ENCODE measurements at places on chromosomes 12 and 14.

DNA sequence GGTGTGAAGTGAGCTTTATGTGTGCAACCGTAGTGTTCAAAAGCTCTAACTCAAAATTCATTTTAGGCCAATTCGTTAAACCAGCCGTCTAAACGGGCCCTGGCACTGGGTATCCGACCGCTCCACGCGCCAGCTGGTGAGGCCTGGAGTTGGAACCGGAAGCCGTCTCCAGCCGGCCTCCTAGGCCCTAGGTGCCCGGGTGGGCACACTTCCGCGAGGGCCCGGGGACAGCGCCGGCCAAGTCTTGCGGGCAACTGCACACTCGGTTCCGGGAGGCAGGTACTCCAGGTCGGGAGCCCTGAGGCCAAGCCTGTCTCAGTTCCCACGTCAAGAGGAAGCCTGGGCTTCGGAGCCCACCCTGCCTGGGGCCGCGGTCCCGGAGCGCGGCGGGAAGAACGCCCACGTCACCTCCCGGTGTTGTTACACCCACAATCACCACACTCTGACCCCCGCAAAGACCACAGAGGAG, 16.2 kb downstream of the OTX2 start:
- no peak for DNase-seq

DNA sequence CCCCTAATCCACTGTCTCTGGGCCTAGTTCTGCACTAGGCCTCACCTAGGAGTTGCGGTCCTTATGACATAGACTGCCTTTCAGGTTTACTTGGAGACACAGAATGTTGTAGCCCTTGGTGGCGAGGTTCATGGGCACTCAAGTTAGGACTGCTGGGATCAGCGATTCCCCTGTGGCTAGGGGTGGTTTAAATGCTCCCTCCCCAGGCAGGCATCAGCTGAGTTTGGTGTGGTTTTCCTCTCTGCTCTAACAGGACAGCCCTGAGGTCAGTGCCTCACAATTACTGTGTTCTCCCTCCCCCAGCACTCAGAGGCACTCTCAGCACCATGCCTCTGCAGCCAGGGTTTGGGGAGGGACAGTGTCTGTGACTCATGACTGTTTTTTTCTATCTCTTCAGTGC, 22.2 kb upstream of the RDH16 start:
- DNase-seq, result no peak

- DNase-seq, result peak; percentile 40
Observed at GRCh38 chr14:33814010-33814409, 136.9 kb downstream of the EGLN3 start.

DNA sequence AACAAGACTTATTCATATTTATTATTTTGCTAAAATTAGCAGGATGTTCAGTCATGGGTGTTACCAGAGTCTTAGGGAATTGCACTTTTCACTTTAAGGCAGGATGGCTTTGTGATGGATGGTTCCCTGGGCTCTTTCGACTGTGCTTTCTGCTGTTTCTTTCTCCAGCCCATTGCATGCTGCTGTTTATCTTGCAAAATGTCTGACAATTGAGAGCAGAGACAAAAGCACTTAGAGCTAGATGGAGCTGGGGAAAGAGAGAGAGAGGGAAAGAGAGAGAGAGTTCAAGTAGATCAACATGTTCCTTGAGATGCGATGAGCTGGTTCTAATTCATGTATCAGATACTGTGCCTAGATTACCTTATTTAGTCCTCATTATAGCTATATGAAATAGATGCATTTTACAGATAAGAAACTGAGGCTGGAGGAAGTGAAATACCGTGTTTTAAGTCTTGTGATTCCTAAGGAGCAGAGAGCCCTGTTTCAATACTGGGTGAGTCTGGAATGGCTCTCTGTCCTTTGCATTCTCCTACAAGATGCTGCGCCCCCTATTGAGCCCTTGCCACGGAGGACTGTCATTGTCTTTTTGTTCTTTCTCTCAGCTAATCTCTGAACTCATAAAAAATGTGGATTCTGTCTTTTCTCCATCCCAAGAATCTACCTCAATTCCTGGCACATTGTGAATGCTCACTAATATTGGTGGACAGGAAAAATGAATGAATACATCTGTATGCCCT, 227.9 kb downstream of the ALG10B start:
- no peak for DNase-seq

DNA sequence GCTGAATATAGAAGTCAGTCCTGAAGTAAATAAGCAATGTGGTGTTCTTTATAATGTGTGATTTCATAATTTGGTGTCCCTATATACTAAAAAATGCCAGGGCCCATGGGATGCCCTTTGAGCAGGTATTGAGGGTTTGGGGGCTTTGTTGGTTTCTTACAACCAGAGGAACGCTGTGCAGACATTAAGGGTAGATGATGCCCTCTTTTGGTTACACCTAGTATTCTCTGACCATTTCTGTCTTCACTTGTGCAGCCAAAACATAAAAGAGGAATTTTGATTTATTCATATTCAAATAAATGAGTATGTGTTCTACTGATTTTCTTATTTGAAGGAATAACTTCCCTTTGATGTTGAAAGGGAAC, 3.0 kb downstream of the LGR5 start:
- DNase-seq, result no peak

DNA sequence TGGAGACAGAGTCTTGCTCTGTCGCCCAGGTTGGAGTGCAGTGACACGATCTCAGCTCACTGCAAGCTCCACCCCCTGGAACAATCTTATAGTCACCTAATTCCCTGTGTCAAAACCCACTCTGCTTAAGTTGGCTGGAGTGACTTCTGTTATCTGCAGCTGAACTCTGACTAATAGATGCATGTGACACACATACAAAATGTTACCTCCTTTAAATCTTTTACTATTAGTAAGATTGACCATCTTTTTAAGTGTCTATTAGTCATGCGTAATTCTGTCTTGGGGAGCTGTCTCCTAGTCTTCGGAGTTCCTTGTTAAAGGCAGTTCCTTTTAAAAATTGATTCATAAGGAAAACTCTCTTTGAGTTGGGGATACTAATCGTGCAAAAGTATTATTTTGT, 7.4 kb downstream of the IFI27L1 start:
- peak; percentile 66 for DNase-seq

DNA sequence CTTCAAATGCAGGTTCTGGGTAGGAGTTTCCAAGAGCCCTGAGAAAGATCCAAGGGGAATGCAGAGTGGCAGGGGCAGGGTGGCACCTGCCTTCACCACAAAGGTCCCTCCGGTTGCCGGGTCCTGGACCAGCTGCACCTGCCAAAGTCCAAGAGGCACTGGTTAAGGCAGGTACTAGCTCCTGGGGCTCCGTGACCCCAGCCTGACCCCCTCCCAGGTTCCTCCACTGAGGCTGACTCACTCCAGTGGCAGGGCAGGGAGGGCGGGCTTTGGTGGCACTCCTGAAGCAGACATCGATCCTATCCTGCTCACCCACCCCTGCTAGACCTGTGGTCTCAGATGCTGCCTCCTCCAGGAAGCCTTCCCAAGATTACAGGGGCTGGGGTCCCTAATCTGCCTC, 11.4 kb downstream of the RPS6KL1 start:
- no peak for DNase-seq

- no peak for DNase-seq
Observed at GRCh38 chr14:50590464-50590863, 30.5 kb downstream of the ATL1 start.

GRCh38 chr12:131103669-131104462, 150.2 kb downstream of the ADGRD1 start:
- no peak for DNase-seq

- no peak for DNase-seq
Observed at GRCh38 chr12:53338017-53338416, 1.9 kb upstream of the SP7 start.

- DNase-seq, result peak; percentile 88
Observed at GRCh38 chr12:43309959-43310358, 242.0 kb downstream of the ADAMTS20 start.

DNA sequence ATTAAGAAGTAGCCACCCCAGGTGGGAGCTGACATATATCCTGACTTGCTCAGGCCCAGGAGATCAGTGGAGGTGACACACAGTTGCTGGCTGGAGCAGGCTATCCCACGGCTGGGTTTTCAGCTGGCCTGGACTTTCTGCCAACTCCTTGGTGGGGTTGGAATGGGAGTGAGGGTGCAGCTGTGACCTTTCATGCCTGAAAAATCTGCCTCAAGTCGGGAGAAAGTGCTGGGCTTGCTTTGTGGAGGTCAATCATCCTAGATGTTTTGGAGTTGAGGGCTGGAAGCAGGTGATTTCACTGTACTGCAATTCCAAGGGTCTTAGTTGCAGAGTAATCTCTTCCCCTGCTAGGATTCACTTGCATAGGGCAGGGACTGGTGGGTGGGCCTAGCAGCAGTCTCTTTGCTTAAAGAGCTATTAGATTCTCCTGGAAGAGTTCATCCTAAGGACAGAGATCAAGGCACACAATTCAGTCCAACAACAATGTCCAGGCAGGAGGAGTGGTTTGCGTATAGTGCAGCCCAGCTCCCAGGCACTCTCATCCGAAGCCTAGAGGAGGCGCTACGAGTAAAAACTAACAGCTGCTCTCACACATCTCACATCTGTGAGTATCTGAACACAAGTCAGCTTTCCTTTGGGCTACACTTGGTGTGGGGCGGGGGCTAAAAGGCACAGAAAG, 98.1 kb downstream of the GAS2L3 start:
- no peak for DNase-seq

- DNase-seq, result no peak
Observed at GRCh38 chr14:68655911-68656316, 137.0 kb downstream of the ZFP36L1 start.

DNA sequence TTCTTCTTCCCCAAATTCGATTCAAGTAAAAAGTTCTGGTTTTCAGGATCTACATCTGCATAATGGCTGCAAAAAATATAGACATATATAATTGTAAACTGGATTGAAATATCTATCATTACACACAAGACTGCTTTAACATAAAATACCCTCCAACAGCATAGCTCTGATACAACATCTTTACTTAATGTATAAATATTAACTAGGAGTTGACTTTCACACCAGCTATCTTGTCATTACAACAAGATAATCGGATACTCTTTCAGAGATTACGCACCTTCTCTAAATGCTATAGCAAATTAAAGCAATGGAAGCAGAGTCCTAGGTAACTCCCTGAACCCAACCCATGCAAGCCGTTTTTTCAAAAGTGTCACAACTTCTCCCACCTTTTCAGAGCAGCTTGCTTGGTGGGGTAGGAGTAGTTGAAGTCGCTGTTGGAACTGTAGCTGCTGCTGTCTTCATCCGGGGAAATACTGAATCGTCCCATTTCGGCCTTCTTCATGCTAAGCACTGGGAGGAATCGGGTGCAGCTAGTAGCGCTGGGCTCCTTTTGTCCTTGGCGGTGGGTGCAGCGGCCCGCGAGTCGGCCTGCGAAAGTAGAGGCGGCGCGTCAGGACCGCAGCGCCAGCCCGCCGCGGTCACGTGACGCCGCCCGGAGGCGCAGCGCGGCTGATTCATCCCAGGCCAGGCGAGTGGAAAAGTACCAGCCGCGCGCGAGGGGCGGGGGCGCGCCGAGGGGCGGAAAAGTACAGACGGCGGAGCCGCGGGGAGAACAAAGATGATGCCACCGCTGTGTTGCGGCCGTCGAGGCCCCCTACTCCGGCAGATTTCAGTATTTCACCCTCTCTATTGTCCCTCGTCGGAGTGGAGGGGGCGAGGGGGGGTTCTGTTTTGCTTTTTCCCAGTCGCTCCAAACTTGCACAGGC, 1.5 kb downstream of the SLC38A2 start:
- peak; percentile 77 for DNase-seq

GRCh38 chr12:95487024-95487423, 13.1 kb downstream of the METAP2 start:
- no peak for DNase-seq

DNA sequence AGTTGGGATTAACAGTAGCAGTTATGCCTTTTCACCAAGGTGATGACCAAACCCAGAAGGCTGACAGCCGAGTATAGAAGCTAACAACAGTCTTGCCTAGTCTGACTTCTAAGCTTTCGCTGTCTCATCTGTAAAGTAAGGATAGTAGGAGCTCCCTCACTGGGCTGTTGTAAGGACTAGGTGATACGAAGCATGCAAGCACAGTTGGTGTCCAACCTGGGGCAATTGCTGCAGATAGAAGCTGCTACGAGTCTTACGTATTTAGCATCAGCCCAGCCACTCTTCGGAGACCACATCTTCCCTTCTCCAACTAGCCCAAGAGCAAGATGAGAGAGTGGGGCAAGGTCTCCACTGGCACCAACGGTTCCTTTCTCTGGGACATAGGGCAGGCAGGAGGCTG, 6.0 kb downstream of the HAL start:
- no peak for DNase-seq

GRCh38 chr14:84987042-84987441, 542.9 kb upstream of the FLRT2 start:
- no peak for DNase-seq

- no peak for DNase-seq
Observed at GRCh38 chr14:84937016-84937415, 592.9 kb upstream of the FLRT2 start.

- peak; percentile 45 for DNase-seq
Observed at GRCh38 chr12:6201826-6202225, 1.6 kb downstream of the CD9 start.

- no peak for DNase-seq
Observed at GRCh38 chr14:91252871-91253794, 8.6 kb upstream of the GPR68 start.

DNA sequence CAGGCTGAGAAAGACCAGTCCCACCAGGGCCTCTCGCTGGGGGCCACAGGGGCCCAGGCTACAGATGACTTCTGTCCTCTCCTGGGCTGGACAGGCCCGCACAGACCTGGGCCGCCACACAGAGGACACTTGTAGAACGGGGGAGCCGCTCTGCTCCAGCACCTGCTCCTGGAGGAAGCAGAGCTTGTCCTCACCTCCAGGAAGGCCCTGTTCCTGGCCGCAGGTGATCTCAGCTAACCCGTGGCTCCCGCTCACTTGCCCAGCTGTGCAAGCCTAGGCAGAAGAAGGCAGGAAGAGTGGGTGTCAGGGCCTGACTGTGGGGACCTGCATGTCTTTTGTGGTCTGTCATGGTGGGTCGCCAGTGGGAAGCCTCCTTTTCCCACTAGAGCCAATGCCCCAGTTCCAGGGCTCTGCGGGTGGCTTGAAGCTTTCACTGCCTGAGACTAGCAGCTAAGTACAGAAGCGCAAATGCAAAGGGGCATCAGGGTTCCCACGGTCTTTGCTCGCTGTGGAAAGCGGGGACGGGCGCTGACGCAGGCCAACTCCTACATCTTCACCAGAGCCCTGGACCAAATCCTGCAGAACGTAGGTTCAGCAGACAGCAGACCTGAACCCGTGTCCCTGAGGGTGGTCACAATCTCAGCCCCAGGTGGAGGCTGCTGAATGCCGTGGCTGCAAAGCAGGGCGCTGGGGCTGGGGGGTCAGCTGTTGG, 8.8 kb upstream of the CEP170B start:
- no peak for DNase-seq

GRCh38 chr14:51860164-51860824, at the start of gene GNG2:
GNG2 (plus strand) TSS chr14:51860612; CDS start chr14:51950679, 90,067 bp downstream.
- peak; percentile 79 for DNase-seq

GRCh38 chr12:53482626-53483168, 16.6 kb downstream of the MAP3K12 start:
- no peak for DNase-seq

GRCh38 chr12:16607906-16608775, 2.2 kb upstream of the LMO3 start:
- no peak for DNase-seq

GRCh38 chr12:1644534-1645438, 15.8 kb downstream of the WNT5B start:
- peak; percentile 81 for DNase-seq

- DNase-seq, result no peak
Observed at GRCh38 chr12:16504200-16504599, 101.8 kb downstream of the LMO3 start.

Measured in fibroblast of mammary gland (primary cell).